C1 segment of cervical spinal cord (tissue), 14 donors: ENCODE measurements at places on chromosomes 4 and X.

DNA sequence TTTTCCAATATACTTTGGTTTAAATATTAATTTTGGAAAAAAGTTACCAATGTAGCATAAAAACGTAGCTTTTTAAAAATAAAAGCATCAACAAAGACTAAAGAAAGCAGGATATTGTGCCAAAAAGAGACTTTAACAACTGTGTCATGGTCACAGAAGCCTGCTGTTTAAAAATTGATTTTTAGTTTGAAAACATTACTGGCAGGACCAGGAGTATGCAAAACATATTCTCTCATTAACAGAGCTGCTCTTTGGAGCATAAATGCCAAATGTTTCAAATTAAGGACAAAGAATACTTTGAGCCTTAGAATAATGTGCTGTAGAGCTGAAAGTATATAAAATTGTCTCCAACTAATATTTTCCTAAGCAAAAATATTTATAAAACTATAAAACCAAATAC is 279.0 kb downstream of the ARAP2 start:
- no peak for DNase-seq

DNA sequence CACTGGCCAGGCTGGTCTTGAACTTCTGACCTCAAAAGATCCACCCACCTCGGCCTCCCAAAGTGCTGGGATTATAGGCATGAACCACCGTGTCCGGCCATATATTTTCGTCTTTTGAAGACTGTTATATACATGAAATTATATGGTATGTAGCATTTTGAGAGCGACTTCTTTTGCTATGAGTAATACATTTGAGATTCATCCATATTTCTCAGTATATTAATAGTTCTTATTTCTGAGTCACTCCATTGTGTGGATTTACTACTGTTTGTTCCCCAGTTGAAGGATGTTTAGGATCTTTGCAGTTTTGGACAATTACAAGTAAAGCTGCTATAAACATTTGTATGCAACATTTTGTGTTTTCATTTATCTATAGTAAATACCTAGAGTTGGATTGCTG is 34.9 kb downstream of the GNL3L start:
- DNase-seq = no peak

- DNase-seq = no peak
These were observed 29.2 kb downstream of the LGI2 start for GRCh38 chr4:25001509-25001908.

DNA sequence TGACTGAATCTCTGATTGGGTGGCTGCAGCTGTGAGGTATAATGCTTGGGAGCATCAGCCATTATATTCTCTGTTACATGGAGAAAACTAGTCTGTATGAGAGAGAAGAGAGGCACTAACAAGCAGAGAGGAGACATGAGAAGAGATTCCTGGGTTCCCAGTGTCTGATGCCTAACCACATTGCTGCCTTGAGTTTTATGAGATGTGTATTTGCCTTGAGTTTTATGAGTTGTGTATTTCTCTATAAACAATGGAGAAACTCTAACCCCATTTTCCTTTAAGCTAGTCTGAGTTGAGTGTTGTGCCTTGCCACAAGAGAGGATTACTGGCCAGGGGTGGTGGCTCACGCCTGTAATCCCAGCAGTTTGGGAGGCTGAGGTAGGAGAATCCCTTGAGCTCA is 208.1 kb downstream of the BCOR start:
- DNase-seq = no peak

DNA sequence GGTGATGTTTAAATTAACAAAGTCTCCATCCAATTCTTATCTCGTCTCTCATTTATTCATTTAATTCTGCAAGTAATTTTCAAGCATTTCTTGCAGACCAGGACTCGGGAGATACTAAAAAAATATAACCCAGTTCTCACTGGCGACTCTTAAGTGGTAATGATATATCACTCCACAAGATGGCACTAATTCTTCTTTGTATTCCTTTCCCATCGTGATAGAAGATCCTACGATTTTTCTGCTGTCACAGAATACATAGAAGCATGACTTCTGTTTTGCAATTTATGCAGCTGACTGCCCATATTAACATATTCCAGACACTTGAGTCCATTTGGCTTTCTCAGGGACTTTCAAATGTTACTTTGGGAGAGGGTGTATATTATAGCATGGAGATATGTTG is 64.0 kb upstream of the FGF13 start:
- DNase-seq = no peak

DNA sequence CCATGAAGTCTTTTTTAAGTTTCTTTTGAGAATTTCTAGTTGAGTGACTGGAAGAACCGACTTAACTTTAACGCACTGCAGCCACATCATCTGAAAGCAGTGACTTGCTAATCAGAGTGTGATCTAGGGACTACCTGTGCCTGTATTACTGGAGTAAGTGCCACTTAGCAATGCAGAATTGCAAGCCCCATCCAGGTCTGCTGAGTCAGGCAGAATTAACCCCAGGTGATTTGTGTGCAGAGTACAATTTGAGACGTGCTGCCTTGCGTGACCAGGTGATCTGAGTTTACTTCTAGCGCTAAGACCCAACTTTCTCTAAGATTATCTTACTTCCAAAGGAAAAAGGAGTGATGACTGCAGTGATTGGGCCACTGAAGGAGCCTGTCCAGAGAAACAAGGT is 85.3 kb downstream of the CLCN4 start:
- no peak for DNase-seq

DNA sequence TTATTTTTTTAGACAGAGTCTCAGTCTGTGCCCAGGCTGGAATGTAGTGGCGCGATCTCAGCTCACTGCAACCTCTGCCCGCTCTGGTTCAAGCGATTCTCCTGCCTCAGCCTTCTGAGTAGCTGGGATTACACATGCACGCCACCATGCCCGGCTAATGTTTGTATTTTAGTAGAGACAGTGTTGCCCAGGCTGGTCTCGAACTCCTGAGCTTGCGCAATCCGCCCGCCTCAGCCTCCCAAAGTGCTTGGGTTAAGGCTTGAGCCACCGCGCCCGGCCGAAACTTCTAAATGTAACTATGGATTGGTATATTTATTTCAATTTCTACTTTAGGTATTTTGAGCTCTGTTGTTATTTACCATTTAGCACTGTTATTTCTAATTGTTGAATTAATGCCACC is 79.4 kb downstream of the FAM193A start:
- no peak for DNase-seq

- no peak for DNase-seq
These were observed 44.3 kb downstream of the HSD17B13 start for GRCh38 chr4:87278335-87278794.

DNA sequence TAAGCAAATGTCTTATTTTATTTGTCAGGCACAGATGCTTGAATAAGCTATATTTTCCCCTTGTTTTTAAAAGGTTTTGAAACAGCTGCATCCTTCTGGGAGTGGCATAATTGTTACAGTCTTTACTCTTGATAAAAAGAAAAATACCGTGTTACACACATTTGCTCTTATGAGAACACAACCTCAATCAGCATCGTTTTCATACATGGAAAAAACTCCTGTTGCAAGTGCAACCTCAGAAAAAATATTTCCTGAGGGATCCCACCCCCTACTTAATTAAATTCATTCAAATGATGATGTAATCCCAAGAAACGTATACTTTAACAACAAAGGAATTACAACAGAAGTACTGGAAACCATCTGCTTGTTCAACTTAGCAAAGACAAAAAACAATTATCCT is 58.6 kb downstream of the SMAD1 start:
- no peak for DNase-seq

DNA sequence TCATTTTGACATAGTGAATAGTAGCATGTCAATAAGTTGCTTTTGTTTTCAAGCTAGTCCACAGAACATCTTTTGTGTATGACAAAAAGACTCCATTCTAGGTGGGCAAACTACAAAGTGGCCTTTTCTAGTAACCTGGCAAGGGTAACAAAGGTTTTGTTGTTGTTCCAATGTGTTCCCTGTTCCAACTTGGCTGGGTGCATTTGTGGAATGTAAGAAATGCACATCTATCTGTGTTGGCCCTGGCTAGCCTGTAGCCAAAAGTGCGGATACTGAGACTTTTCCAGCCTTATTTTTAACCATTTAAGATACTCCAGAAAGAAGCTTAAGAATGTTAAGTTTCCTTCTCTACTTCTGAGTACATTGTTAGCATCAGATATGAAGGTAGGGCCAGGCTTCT is 118.7 kb upstream of the CHRDL1 start:
- DNase-seq = no peak

DNA sequence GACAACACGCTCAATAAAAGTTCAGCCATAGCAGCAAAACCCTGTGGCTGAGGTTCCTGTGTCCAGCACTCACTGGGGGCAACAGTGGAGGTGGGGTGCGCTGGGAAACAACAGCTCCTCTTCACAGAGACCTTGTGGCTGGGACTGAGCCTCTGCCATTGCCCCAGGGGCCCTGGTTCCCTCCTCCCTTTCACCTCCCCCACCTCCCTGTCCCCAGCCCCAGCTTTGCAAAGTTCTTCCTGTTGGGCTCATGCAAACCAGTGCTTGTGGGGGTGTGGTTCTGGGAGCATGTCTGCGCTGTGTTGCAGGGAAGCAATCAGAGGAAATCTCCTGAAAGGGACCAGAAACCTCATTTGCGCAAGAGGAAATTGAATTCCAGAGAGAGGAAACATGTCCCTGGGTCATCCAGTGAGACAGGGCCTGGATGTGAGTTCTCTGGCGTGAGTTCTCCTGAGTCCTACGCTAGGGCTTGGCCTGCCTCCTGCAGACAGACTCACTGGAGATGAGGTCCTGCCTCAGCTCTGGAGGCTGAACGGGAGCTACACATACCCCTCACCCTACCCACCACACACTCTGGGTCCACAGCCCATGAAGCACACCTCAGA is 7.4 kb downstream of the FATE1 start:
- DNase-seq = no peak

DNA sequence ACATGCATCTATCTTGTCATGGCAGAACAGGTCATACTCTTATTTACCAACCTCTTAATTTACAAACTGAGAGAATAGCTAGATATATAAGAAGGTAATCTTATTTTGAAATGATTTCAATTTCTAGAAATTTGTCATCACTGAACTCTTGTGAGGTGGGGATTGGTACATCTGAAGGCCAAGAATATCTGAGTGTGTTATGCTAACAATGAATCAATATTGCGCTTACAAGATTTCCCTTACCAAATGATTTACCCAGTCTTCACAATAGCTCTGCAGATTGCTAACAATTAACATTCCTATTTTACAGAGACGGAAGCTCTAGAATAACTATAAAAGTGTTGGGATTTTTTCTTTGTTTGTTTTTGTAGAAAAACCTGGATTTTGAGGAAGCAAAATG is 48.3 kb downstream of the RBPJ start:
- no peak for DNase-seq

DNA sequence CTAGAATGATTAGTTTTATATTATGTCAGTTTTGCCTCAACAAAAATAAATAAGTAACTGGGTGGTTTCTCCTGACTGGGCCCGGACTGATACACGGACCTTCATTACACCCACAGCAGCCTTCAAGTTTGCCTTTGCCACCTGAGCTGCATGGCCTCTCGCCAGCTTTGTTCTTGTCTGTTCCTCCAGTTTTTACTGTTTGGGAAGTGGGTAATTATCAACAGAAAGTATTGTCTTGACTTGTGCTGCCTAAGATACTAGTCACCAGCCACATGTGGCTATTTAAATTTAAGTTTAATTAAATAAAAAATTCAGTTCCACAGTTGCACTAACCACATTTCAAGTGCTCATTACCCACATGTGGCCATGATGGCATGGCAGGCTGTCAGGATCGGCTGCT is 74.7 kb upstream of the INTU start:
- no peak for DNase-seq

DNA sequence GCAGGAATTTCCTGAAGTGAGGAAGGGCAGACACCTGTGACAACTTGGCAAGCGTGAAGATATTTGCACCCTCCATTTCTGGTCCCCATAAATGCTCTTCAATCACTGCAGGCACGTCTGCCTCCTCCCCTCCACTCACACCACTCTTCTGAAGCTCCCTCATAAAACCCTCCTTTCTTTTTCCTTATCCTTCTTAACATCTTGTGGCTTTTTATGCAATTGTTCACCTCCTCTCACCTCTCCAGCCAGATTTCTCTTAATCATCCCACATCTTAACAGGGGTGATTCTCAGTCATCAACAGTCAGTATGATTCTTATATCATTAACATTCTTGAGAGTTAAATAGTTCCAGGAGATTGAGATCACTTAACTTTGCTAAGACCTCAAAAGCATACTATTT is 277.4 kb downstream of the SPRY1 start:
- no peak for DNase-seq

DNA sequence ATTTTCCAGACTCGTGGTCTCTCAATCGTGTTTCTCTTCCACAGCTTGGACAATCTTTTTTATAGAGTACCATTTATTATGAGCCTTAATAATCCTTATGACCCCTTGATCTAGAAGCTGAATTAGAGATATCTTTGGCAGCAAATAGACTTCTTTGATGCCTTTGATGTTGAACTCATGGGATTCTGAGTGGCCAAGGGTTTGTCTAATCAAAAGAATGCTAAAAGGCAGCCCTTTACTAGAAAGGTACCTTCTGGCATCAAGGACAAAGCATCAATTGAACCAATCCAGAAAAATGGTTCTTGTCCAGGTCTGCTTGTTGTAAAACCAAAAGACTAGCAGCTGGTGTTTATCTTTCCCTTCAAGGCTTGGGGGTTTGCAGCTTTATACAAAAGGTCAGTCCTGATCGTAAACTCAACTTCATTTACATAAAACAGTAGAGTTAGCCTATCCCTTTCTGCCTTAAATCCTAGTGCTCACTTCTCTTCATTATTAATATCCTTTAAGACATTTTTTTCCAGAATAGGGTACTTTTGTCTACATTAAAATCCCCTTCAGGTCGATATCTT is 411.3 kb downstream of the FAT4 start:
- no peak for DNase-seq

- DNase-seq = no peak
These were observed 11.0 kb upstream of the ARHGEF38 start for GRCh38 chr4:105541420-105541819.

DNA sequence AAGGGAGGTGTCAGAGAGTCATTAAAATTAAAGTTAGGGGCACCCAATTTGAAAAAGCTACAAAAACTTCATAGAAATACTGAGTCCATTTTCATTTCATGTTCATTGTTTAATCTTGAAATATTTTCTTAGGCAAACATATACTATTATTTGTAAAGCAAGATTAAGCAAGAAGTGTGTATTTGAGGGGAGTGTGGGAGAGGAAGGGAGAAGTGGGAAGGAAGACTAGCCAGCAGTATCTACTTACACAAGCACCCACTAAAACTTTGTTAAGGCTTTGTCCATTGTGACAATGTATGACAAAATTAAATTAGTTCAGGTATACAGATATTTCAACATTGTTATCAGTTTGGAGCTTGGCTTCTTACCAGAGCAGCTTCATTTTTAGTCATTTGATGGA is 222.9 kb downstream of the ARHGAP24 start:
- DNase-seq = no peak

DNA sequence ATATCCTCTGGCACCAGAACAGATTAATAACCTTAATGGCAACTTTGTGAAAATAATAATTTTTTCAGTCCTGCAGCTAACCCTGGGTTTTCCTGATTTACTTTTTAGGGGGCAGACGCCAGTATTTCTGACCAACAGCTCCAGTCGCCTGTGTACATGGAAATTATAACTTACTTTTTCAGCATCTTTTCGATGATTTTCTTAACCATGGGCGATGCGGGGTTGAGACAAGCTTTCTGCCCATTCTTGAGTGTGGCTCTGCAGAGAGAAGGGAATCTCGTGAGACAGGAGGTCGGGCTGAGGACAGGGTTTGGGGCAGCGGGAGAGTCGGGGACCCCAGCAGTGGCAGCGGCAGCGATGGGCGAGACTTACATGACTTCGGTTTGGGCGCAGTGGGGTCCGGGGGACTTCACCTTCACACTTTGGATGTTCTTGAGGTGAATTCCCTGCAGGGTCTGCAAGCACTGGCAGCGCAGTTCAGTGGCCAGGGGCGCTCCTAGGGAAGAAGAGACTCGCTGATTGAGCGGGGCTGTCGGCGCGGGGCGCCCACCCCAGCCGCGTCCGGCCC is 484 bp downstream of the CXCL2 start:
- DNase-seq = no peak
